SK-N-MC (cell line): ENCODE measurements at places on chromosomes 7 and 10.

DNA sequence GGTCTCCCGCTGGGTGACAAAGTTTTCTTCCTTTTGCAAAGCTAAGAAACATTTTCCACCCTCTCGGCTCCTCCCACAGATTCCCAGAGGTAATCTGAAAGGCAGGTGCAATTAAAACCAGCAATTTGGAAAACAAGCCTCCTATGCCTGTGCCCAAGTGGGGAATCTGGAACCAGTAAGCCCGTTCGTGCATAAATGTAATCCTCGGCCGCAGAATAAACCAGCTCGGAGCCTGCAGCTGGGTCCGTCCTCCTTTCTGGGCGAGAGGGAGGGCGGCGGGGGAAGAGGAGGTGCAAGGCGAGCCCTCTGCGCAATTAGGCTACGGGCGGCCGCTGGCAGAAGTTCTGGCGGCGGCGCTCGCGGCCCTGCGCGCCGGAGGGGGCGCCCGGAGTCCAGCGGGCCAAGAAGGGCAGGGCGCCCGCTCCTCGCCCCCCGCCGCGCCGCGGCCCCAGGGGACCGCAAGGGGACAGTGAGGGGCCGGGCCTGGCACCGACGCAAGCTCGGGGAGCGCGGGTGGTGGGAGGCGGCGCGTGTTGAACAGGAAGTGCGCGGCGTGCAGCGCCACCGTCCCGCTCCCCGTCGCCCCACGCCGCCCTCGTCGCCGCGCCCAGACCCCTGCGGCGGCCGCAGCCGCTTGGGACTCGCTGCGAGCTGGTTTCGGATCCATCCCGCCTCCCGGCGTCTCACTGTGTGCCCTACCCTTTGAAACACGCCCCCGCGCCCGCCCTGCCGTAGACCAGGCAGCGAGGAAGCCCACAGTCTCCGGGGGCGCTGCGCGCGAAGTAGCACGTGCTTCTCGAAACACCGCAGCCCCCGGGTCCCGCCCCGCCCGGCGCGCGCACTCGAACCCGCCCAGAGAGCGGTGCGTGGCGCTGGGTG is at the start of gene PRKAG2:
TSS of gene PRKAG2 (minus strand) at position 217 of the 879 bp plus-strand sequence. CDS start 495 bp downstream, outside the sequence.
- DNase-seq, result no peak

DNA sequence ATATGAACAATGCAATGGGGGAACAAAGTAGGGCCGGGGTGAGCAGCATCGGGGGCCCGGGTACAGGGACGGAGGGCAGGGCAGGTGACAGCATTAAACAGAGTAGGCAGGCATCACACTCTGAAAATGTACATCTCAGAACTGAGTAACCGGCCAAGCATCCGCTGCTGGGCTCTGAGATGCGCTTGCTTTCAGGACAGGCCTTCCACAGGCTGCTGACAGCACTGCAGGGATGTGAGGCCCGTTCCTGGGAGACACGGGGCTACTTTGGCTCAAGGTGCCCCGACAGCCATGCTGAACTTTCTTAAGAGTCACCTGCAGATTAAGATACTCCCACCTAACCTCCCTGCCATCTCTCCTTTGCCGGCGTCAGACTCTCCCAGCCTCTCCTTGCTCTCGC is 64.3 kb upstream of the FGFR2 start:
- no peak for DNase-seq

DNA sequence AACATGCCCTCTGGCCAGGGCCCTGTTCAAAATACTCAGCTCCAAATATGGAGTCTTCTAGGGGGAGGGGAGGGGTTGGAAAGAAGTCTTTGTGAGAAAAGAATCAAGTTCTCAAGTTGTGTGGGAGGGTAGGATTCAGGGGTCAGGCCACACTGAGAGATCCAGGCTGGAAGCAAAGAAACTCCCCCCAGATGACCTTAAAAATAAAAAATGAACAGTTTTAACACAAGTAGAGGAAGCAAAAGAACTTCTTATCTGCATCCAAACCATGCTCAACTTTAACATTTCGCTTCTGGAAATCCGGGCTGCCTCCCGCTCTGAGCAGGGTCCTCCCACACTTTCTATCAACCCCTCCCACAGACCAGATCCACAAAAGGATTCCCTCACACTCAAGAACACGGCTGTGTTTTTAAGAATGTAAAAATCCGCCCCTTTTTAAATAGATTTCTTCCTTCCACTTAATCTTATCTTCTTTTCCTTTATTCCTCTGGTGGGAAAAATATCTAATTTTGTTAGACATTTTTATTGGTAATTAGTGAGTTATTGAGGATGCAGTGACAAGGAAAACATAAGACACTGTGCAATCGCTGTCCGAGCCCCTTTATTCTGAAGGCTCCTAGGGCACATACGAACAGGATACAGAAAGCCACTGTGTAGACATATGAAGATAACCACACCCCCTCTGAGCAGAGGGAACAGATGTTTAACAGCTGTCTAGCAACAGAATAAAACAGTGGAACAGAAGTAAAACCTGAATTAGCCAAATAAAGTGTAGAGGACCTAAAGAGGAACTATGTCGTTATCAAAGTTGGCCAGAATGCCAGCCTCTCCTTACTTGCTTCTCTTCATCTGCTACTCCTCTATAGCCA is 43.8 kb downstream of the CYTH3 start:
- no peak for DNase-seq

GRCh38 chr10:126233182-126234148 is 154.8 kb downstream of the ADAM12 start:
- DNase-seq, result no peak

DNA sequence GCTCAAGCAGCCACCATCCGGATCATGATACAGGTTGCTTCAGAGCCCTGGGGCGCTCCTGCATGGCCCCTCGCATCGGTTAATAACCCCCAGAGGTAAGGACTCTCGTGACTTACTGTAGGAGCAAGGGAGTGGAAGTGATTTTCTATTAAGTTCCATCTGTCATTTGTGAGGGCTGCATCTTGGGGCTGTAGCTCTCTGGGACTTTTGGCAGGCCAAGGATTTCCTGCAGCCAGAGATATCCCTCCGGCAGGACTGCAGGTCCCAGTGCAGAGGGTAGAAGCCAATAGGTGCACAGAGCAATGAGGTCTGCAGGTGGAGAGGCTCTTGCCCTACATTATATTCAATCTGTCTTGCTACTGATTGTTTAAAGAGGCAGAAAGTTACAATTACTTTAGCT is 356.8 kb upstream of the ADARB2 start:
- no peak for DNase-seq

DNA sequence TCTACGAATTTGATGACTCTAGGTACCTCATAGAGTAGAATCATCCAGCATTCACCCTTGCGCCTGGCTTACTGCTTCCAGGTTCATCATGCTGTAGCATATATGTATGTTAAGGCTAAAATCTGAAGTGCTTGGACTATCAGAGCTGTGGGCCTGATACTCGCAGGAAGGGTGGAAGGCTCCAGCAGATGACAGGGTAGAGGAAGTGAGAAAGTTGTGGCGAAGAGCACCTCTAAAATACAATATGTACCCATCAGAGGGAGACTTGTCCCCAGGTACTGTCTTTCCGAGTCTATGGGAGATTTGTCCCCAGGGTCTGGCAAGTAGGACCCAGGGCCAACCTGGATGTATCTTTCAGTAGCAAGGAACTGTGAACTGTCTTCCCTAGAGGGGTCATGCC is 48.1 kb upstream of the PLEKHA1 start:
- DNase-seq, result no peak

GRCh38 chr10:61779950-61780659 is 117.4 kb downstream of the CABCOCO1 start:
- no peak for DNase-seq

DNA sequence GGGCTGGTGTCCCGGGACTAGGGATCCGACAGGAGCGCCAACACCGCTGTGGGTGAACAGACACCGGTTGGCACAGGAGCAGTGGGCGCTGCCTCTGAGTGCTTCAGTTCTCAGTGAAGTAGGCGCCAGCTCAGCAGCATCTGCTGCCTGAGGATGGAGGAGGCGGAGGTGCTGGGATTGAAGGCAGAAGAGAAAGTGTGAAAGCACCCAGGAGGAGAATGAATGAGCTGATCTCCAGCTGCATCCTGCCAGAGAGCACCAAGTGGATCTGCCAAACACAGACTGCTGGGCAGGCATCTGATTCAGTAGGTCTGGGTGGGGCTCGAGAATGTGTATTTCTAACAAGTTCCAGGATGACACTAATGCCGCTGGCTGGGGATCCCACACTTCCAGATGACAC is 74.5 kb downstream of the LANCL2 start:
- DNase-seq, result no peak

DNA sequence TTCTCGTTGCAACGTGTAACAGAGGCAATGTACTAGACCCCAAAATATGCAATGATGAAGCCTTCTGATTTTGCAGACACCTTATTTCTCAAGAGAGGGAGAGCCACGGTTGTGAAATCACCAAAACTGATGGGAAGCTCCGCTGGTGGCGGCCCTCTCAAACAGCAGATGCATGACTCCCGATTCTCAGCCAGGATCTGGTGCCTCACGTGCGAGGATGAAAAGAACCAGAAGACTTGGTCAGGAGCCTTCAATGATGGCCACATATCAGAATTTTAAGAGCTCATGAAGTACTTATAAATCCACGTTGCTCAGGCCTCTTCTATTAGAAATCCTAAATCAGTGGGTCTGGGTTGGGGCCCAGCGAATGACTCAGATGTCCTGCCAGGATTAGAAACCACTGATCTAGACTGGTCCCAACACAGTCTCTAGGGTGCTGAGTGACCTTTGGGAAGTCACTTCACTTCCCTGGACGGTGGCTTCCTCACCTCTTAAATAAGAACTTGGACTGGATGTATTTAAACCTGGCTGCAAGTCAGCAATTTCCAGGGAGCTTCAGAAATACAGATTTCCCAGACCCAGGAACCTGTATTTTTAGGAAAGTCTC is 41.9 kb upstream of the FAM180A start:
- DNase-seq, result no peak

GRCh38 chr7:84746353-84746752 is 440.5 kb downstream of the SEMA3D start:
- no peak for DNase-seq

GRCh38 chr7:158602905-158603772 is 15.5 kb upstream of the PTPRN2 start:
- no peak for DNase-seq

DNA sequence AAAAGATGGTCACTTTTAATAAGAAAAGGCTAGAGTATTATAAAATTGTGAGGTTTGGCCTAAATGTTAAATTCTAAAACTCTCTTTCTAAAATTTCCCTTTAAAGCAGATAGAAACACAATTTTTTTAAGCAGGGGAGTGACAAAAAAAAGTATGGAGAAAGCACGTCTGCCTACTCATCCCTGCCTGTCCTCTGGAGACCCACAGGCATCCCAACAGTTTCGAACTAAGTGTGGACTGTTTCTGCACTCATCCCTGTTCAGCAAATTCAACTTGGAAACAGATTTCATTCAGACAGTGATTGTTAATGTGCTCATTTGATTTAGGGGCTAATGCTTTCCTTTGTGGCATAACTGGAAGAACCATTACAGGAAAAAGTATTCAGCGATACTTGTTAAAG is 192.6 kb upstream of the CXCL12 start:
- DNase-seq, result no peak

- DNase-seq, result no peak
Measured at GRCh38 chr10:127992376-127992775, 85.5 kb downstream of the PTPRE start.

GRCh38 chr10:132748545-132749370 is 37.2 kb downstream of the NKX6-2 start:
- DNase-seq, result no peak

DNA sequence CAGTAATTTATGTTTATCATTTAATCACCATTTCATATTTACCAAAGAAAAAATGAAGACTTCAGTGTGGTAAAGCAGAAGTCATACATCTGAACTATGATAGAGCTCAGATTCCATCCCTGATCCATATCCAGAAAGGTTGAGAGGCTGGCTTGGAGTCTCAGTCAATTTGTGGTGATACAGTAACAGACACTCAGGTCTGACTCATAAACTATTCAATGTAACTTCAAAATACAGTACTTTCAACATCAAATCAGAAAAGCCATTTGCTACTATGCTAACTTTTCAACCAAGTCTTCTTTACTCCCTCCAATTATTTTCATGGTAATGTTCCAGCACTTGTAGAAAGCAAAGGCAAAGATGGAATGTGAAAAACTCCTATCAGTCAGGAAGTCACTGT is 190.4 kb downstream of the HDAC9 start:
- no peak for DNase-seq

DNA sequence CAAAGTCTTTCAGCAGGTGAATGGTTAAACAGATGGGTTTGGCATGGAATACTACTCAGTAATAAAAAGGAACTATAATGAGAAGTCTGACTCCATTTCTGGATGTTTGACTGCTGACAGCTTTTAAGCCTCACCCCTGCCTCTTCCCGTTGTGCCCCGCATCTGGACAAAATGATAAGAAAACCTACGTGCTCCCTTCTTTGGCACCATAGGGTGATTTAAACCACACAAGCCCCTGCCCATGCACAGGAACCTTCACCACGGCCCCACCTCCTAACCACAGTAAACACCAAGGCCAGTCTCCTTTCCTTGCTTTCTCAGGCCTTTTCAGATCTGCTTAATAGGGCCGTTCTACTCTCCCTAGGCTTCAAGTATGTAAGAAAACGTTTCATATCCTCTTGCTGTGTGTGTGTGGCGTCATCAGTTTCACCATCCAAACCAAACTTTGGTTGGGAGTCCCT is 47.1 kb upstream of the UBN2 start:
- DNase-seq, result no peak

GRCh38 chr7:125149151-125149550 is 219.5 kb upstream of the POT1 start:
- no peak for DNase-seq

DNA sequence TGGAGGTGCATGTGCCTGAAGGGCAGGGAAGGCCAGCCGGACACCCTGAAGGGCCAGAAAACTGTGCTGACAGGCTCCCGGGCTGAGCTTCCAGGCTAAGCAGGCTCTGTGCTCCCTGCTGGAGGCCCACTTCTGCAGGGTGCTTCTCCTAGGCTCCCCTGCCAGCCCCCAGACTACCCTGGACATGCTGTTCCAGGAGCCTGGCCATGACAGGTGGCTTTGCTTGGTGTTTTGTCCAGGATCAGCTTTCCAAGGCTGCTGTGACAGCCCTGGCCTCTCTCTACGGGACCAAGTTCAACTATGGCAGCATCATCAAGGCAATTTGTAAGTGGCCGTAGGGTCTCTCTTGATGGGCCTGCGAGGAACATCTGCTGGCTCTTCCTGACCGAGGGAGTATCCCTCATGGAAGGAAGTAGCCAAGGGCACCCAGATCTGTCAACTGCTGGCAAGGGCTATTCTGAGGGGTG is 5.3 kb downstream of the CPA1 start:
- no peak for DNase-seq

- DNase-seq, result no peak
Measured at GRCh38 chr10:11005725-11006427, 11.8 kb upstream of the CELF2 start.

DNA sequence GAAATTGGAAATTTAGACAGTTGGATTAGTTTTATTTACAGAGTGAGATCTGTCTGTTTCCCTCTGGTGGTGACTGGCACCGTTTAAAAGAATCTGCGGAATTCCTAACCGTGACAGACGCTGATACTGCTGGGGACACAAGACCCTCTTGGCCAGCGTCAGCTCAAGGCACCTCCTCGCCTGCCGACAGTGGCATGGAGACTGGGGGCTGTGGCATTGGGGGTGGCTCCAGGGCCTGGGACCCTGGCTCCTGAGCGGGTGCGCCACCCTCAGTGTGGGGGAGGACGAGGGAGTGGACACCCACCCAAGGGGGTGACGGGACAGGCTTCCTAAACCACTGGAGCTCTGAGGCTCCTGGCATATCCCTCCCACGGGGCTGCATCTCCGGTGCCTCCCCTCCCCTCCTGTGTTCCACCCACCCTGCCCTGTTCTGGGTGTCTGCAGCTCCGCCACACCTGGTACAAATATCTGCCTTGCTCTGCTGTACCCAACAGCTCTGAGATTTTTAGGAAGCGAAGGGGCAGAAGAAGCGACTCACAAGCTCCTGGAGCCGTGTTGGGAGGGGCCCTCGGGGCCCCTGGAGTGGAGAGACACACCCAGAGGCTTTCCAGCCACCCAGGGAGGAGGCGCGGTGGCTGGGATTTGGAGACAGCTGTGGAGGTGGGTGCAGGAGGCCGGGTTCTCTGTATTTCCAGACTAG is 178.7 kb downstream of the DNAJB6 start:
- no peak for DNase-seq
